ENCODE measurements at places on chromosomes 2 and 18. TPM values are rescaled to one million over a fixed set of nuclear protein-coding genes. Genes with fewer than 3 reads are reported as not detected.

GAREM1 gene
- polyA plus RNA-seq = 7.3 TPM

ATOH8 gene
- polyA plus RNA-seq = 21.1 TPM

TTL gene
- 37.8 TPM for polyA plus RNA-seq

DNA sequence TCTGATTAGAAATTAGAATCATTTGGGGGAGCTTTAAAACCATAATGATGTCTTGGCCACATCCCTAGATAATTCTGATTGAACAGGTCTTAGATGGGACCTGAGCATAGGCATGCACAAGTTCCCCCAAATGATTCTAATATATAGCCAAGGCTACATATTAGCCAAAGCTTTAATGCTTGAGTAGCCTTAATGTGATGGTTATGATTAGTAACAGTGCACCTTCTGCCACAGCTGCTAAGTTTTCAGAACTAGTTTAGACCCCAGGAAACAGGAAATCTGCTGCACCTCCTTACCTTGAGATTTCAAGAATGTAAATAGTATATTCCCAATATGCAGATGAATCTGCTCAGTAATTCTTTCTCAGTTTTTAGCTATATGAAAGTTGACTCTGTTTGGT is 119.8 kb downstream of the PTPN4 start:
- DNase-seq = no peak

- no peak for DNase-seq
Observed at GRCh38 chr18:77072566-77072965, 60.0 kb downstream of the MBP start.

DNA sequence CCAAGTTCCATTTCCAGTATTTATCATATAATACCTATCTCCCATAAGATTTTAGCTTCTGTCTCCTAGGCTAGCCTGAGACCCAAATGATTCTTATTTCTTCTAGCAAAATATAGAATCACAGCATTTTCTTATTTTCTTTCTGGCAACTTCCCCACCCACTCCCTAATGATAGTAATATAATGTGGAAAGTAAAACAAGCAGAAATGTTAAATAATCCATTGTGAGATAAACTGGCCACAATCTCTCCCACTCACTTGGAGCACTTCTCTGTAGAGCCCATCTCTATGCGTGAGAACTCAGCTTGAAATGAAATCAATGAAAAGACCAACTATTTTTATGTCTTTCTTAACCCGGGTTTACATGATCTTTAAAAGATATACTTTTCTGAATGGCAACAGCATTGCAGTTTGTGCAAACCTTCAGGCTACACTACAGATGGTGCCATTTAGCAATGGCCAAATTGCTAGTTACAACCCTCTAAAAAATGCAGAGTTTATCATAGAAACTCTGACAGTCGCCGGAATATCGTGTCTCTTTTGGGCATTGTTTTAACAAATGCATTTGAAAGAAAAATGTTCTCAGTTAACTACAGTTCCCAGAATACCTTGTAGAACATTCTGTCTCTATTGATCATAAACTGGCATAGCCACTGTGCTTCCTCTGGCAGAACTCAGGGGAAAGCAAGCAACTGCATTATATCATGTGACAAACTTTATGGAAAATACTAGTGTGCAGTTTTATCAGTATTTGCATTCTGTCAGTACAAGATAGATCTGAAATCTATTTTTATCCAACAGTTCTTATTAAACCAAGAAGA is 1407.4 kb upstream of the ZEB2 start:
- DNase-seq = no peak

DNA sequence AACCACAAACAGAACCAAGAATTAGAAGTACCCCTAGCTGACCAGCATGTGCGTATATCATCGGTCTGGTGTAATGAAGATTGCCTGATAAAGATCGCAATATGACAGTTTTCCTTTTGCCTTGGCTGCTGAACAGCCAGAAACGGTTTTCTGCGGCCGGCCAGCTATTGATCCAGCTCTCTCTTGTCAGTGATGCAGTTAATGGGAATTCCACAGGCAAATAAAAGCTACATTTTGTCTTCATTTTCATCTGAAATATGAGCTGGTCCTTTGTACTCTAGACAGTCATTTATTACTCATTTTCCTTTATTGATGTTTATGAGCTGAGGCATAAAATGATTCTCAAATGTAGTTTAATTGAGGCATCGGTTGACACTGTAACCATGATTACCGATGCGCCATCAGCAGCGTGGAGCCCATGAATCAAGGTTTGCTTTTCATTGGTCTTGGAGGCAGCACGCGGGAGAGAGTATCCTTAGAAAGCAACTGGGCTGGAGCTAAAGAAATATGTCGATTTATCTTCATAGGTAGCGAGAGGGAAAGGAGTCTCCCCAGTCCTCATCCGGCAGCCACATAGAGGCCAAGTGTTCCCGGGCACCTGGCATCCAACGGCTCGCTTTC is 535.2 kb downstream of the GALR1 start:
- no peak for DNase-seq

DNA sequence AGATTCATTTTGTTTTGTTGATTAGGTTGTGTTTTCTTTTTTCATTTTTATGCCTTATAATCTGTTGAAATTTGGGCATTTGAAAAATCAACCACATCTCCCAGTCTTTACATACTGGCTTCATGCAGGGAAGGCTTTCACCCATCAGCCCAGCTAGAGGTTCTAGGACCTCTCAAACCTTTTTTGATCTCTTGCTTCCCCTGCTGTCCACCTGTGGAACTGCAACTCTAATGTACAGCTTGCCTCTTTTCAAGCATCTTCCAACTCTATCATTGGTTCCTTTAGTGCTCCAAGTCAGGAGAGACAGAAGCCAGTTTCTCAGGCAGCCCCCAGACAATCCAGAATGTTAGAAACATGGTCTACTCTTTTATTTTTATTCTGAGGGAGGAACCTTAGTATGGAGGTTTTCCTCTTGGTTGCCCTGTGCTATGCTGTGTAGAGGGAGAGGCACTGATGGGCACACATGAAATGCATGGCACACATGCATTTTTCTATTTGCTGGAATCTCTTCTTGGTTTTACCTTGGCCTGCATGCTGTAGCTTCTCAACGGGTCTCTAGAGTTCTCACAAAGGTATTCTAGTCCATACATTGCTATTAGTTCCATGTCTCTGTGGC is 107.2 kb upstream of the L3MBTL4 start:
- no peak for DNase-seq

DNA sequence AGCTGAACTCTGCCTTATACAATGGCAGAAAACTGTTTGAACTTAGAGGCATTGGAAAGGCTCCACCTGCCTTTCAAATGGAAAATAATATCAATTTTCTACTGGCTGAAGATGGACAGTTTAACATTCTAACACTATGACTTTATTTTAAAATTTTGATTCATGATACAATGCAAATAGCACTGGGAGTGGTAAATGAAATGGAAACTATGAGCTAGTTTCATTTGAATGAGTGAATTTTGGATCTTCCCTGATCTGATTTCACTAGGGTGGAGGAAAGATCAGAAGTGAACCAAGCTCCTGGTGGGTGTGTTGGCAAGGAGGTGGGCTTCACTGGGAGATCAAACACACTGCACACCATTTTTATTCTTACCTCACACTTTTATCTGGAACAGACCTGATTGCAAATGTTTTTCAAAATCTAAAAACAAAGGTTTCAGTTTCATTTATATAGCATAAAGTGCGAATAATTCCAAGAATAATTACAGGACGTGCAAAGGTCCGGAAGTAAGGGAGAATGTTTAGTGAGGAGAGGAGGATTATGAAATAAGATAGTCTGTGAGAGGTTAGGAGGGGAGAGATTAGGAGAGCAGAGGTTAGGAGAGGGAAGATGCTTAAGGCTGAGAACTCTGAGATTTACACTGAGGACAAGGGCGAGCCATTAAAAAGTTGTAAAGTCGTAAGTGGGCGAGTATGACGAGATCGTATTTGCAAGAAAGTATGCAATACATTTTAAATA is 18.6 kb upstream of the MBP start:
- DNase-seq = no peak

- no peak for DNase-seq
Observed at GRCh38 chr2:128374711-128375413, 56.2 kb upstream of the HS6ST1 start.

- DNase-seq = no peak
Observed at GRCh38 chr2:196233021-196233804, 61.8 kb upstream of the STK17B start.

GRCh38 chr18:76461692-76462325 is 33.2 kb downstream of the ZNF516 start:
- no peak for DNase-seq

DNA sequence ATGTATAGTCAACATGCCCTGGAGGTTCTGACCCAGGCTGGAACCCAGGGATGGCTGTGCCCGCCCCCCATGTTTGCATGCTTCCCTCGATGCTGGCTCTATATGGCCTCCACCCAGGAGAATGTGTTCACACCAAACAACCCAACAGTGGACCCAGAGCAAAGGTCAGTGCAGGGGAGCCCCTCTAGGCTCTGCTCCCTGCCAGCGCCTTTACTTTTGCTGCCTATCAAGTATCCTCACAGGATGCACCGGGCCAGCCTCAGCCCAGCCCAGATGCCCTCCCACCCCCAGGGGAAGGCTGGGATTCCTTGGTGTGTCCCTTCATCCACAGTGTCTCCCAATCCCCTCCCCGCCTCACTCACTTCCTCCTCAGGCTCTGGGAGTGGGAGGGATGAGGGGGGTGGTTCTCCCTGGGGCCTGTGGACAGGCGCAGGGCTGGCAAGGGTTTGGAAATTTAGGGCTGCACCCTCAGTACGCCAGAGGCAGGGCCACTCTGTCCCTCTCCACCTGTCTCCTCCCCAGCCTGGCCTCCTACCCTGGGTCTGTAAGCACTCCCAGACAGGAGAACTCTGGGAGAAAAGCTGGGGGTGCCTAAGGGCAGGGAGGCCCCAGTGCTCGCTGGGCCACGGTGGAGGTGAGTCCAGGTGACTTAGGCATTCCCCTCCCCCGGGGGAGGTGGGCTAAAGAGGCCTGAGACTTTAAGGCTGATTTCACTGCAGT is 2.3 kb downstream of the ATP6V1B1 start:
- no peak for DNase-seq

GRCh38 chr2:136060416-136060815 is 57.5 kb downstream of the CXCR4 start:
- no peak for DNase-seq

DNA sequence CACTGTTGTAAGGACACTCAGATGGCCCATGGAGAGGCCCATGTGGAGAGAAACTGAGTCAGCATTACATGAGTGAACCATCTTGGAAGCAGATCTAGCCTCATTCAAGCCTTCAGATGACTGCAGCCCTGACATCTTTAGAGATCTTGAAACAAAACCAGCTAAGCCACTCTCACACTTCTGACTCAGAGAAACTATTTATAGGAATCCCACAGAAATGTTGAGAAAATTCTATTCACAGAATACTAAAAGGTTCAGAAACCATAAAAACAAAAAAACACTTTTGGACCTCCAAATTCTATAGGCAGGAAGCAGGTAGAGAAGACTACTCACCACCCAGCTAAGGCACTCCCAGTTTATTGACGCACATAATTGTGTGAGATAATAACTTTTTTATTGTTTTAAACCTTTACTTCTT is 8.7 kb downstream of the TMEM169 start:
- DNase-seq = no peak

DNA sequence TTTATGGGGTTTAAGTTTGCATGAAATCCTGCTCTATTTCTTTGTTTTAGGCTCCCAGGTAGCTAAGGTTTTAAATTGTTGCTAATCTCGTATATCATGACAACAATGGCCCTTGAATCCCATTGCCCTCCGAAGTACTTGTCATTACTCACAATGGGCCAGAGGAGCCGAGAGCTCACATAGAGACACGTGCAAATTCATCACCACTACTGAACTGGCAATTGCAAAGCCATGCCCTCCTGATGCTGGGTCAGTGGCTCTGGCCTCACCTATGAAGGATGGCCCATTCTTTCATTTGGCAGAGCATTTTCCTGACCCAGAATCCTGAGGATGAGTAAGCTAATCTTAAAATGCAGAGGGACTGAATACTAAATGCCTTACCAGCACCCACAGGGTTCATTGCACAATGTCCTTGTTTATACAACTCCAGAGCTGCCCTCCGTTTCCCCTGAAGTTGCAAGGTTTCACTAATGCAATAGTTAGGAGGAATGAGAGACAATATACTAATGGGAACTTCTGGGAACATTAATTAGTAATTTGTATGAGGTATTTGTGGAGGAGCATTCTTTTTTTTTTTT is 71.6 kb upstream of the GAREM1 start:
- no peak for DNase-seq

GRCh38 chr2:120546048-120546864 is 189.4 kb upstream of the GLI2 start:
- DNase-seq = no peak

GRCh38 chr2:49924044-49924817 is 769.9 kb upstream of the FSHR start:
- DNase-seq = peak; percentile 40

GRCh38 chr18:48470484-48471180 is 61.4 kb upstream of the ZBTB7C start:
- DNase-seq = peak; percentile 9

- DNase-seq = no peak
Observed at GRCh38 chr2:218271865-218272530, 1.7 kb downstream of the PNKD start.

DNA sequence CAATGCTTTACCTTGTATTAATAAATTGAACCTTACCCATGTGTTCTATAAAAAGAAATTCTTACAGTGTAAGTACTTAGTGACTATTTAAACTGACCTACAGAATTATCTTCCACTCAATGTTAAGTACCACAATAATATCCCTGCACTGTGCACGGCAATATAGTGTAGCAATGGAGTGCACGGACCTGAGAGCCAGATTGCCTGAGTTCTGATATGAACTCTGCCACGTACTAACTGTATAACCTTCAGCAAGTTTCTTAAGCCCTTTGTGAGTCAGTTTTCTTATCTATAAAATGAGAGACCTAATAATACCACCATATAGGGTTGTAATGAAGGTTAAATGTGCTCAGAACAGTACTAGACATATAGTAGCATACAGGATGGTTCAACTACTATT is 66.2 kb downstream of the GPR39 start:
- DNase-seq = no peak

DNA sequence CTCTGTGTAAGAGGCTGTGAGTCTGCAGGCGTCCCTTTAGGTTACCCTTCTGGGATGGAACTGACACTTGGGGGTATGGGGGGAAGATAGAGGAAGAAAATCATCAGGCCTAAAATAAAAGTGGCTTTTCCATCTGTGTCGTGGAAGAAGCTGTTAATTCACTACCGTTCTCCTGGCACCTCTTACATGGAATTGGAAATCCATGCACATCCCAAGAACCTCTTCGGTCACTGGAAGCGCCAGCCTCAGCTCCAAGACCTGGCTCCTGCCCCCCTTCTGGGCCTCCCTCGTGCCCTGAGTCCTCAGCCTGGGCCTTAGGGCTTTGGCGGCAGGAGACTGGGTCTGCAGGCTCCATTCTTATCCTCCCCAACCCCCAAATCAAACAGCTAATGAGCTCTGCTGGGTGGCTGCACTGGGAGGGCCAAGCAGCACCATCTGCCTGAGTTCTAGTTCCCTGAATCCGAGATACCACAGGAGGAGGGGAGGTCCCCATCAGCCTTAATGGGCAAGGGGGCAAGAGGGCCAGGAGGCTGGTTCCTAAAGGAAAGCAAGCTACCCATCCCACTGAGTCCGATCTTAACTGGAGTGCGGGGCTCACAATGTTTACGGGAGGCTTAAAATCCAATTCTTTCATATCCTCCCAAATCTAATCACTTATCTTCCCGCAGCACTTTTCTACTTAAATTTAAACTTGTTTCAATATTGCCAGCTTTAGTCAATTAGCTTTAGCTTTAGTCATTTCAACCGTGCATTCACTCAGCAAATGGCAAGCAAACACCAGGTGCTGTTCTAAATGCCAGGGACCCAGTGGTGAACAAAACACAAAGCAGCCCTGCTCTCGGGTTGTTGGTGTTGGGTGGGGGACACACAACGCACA is 52.8 kb downstream of the FAM178B start:
- DNase-seq = no peak

- DNase-seq = no peak
Observed at GRCh38 chr2:121307048-121307447, 22.0 kb upstream of the TFCP2L1 start.
